ENCODE measurements at places on chromosomes 13 and 19. TPM values are rescaled to one million over a fixed set of nuclear protein-coding genes. Genes with fewer than 3 reads are reported as not detected.

GRCh38 chr13:46126056-46126455 lies 21.2 kb upstream of the CPB2 start:
- DNase-seq, result no peak
- no peak overlapping the region for H3K4me3 ChIP-seq
- no peaks in the 10 kb centered on the region for H3K36me3 ChIP-seq
- peaks cover 6% of the 10 kb centered on the region for H3K27me3 ChIP-seq
- H3K4me1 ChIP-seq, result no peaks in the 10 kb centered on the region
- no peak overlapping the region for H3K27ac ChIP-seq

DNA sequence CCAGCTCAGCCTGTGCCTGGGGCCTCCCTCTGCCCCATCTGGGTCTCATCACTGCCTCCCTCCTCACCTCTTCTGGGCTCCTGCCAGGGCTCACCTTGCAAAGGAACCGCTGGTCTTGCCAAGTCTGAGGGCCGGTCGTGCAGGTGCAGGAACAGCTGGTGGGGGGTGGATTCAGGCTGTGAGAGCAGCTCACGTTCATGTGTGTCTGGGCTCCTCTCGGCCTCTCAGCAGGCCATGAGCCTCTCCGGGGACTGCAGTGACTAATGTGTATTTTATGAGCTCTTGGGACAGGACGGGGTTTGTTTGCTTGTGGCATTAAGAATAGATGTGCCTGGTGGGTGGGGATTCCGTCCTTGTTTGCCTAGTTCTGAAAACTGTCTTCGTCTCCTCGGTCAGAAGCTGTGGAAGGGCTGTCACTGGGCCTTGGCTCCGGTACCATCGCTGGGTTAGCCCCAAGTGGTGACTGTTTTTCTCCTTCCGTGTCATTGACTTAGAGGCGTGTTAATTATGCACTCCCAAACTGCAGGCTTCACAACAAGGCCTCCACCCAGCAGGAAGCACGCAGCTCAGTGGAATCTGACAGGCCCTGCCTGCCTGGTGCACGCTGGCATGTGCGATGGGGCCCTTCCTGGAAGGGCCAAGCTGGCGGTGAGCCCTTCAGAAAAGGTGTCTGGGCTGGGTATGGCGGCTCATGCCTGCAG lies 77.6 kb downstream of the KDM4B start:
- peak overlapping the region; percentile 16 for H3K27ac ChIP-seq
- no peaks in the 10 kb centered on the region for H3K27me3 ChIP-seq
- peak; percentile 46 for DNase-seq
- H3K4me3 ChIP-seq, result no peak overlapping the region
- H3K36me3 ChIP-seq, result no peaks in the 10 kb centered on the region

DNA sequence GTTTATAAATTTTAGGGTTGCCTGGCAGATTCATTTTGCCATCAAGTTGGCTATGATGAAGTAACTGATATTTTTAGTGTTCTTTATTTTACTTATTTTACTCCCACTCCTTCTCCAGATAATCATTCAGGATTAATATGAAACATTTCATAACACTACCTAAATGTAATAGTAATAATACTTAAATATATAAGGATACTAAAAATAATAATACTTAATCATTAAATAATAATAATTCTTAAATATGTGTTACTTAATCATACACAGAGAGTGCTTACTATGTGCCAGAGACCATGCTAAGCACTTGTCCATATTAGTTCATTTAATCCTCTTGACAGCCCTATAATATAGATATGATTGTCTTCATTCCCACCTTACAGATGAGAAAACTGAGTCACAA lies 23.0 kb upstream of the OXGR1 start:
- no peaks in the 10 kb centered on the region for H3K4me1 ChIP-seq
- peaks cover 3% of the 10 kb centered on the region for H3K27me3 ChIP-seq
- H3K4me3 ChIP-seq, result no peak overlapping the region
- no peak overlapping the region for H3K27ac ChIP-seq
- no peak for DNase-seq

- H3K36me3 ChIP-seq, result no peaks in the 10 kb centered on the region
- no peak overlapping the region for H3K4me3 ChIP-seq
- H3K4me1 ChIP-seq, result no peaks in the 10 kb centered on the region
- DNase-seq, result no peak
- H3K27ac ChIP-seq, result no peak overlapping the region
Measured at GRCh38 chr13:30009411-30009810, 159.0 kb upstream of the UBL3 start.

The MIA gene
- total RNA-seq, result 2.5 TPM

GRCh38 chr19:41860419-41861115 lies 512 bp downstream of the RPS19 start:
- peak overlapping the region; percentile 94 for H3K27ac ChIP-seq
- H3K27me3 ChIP-seq, result no peaks in the 10 kb centered on the region
- peaks cover 43% of the 10 kb centered on the region for H3K36me3 ChIP-seq
- DNase-seq, result no peak

The SLC25A41 gene
- total RNA-seq, result 0.55 TPM

- no peak overlapping the region for H3K27ac ChIP-seq
- H3K4me1 ChIP-seq, result no peaks in the 10 kb centered on the region
- DNase-seq, result no peak
Measured at GRCh38 chr13:70666883-70667556, 558.8 kb upstream of the KLHL1 start.

DNA sequence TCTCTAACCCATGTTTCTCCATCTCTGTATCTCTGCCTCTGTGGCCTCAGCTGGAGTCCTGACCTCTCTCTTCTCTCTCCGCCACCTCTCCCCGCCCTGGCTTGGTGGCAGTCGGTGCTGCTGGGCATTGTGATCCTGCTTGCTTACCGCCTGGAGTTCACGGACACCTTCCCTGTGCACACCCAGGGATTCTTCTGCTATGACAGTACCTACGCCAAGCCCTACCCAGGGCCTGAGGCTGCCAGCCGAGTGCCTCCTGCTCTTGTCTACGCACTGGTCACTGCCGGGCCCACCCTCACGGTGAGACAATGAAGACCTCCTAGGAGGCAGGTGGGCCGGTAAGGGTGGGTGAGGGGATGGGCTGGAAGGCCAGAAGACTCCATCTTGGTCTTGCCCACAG lies 4.2 kb downstream of the PLPPR2 start:
- H3K4me3 ChIP-seq, result no peak overlapping the region
- H3K27ac ChIP-seq, result no peak overlapping the region
- no peaks in the 10 kb centered on the region for H3K27me3 ChIP-seq
- no peaks in the 10 kb centered on the region for H3K36me3 ChIP-seq

The SYNE4 gene
- total RNA-seq, result 1.1 TPM

GRCh38 chr19:55646889-55647731 lies 902 bp upstream of the CCDC106 start:
- peak overlapping the region; percentile 75 for H3K4me3 ChIP-seq
- H3K36me3 ChIP-seq, result peaks cover 9% of the 10 kb centered on the region
- H3K27me3 ChIP-seq, result no peaks in the 10 kb centered on the region
- DNase-seq, result no peak
- no peak overlapping the region for H3K27ac ChIP-seq

The LMTK3 gene
- total RNA-seq, result 6.2 TPM

GRCh38 chr13:113724780-113725315 lies 34.2 kb upstream of the TMEM255B start:
- H3K4me1 ChIP-seq, result peaks cover 6% of the 10 kb centered on the region
- H3K27me3 ChIP-seq, result peaks cover 8% of the 10 kb centered on the region
- peak; percentile 52 for DNase-seq
- H3K27ac ChIP-seq, result no peak overlapping the region
- H3K4me3 ChIP-seq, result peak overlapping the region; percentile 50
- no peaks in the 10 kb centered on the region for H3K36me3 ChIP-seq

DNA sequence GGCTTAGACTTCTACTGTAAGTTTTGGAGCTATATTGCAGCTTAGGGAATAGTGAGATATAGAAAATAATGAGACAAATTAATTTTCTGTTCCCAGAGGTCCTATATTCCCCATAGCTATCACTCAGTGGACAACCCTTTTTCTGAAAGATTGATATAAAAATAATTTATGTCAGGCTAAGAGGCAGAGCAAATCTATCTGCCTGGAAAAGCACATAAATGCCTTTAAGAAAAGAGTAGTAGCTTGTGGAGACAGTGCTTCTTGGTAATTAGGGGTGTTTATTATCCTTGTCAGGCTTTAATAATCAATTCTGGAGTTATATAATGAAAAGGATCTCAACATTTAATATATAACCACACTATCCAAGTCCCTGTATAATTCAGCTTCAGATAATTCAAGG lies 1162.8 kb upstream of the PCDH20 start:
- no peaks in the 10 kb centered on the region for H3K36me3 ChIP-seq
- DNase-seq, result no peak
- H3K4me3 ChIP-seq, result no peak overlapping the region
- H3K27ac ChIP-seq, result no peak overlapping the region
- no peaks in the 10 kb centered on the region for H3K27me3 ChIP-seq
- no peaks in the 10 kb centered on the region for H3K4me1 ChIP-seq

The C19orf85 gene
- not detected for total RNA-seq

DNA sequence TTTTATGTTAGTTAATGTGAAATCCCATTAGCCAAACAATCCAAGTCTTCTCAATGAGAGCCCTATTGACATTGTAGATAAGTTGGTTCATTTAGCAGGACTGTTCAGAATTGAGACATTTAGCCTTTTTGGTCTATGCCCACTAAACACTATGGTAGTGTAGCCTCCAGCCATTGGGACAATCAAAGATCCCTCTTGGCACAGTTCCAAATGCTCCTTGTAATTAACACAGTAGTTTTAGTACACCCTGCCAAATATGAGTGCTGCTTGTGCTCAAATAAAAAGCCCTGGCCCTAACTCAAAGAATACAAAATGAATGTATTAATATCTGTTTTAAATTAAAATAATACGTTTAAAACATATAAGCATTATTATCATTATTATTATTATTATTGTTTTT lies 15.4 kb upstream of the FAM216B start:
- no peaks in the 10 kb centered on the region for H3K27me3 ChIP-seq
- peaks cover 7% of the 10 kb centered on the region for H3K4me1 ChIP-seq
- H3K27ac ChIP-seq, result no peak overlapping the region
- H3K36me3 ChIP-seq, result no peaks in the 10 kb centered on the region
- DNase-seq, result no peak

DNA sequence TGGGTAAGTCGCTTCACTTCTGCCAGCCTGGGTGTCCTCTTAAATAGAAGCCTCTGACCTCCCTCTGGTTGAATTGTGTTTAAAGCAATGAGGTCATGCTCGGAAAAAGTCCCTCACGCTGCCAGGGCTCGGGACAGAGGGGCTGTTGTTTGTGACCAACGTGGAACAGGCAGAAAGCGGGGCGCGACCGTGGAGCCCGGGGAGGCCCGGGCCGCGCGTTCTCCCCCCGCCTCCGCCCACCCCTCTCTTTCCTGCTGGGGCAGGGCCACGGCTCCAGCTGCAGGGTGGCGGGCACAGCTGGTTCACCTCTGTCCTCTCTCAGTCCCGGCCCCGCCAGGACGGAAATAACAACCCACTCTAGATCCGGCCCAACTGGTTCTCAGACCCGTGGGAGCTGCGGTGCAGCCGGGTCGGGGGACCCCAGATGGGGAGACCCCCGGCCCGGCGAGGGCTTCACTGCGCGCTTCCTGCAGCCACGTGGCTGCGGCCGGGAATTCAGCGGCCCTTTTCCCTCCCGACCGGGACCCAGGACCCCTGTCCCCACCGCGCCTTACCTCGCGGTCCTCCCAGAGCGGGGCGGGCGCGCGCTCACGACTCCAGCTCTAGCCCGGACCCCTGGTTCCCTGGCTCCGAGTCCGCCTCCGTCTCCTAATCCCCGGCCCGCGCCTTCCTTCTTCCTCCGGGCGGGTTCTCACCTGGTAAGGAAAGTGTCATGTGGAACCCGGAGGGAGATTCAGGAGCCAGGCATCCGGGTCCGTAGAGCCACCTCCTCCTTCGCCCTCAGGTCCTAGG lies 1.9 kb downstream of the CDC42EP5 start:
- peak overlapping the region; percentile 33 for H3K4me3 ChIP-seq
- H3K4me1 ChIP-seq, result peaks cover 14% of the 10 kb centered on the region
- no peak for DNase-seq
- peaks cover 13% of the 10 kb centered on the region for H3K27me3 ChIP-seq
- no peaks in the 10 kb centered on the region for H3K36me3 ChIP-seq
- H3K27ac ChIP-seq, result no peak overlapping the region

- H3K27ac ChIP-seq, result no peak overlapping the region
- H3K27me3 ChIP-seq, result no peaks in the 10 kb centered on the region
- no peak overlapping the region for H3K4me3 ChIP-seq
- no peaks in the 10 kb centered on the region for H3K36me3 ChIP-seq
- H3K4me1 ChIP-seq, result no peaks in the 10 kb centered on the region
Measured at GRCh38 chr19:28520998-28521568, 691.9 kb downstream of the UQCRFS1 start.

GRCh38 chr19:21604351-21604926 lies 99.0 kb downstream of the ZNF429 start:
- no peak overlapping the region for H3K27ac ChIP-seq
- no peaks in the 10 kb centered on the region for H3K36me3 ChIP-seq
- peak; percentile 23 for DNase-seq

The HSD17B14 gene
- total RNA-seq, result 8.2 TPM

The CCDC169 gene
- 0.62 TPM for total RNA-seq

- no peaks in the 10 kb centered on the region for H3K36me3 ChIP-seq
- no peak overlapping the region for H3K27ac ChIP-seq
- H3K4me3 ChIP-seq, result no peak overlapping the region
- no peaks in the 10 kb centered on the region for H3K4me1 ChIP-seq
- DNase-seq, result no peak
- no peaks in the 10 kb centered on the region for H3K27me3 ChIP-seq
Measured at GRCh38 chr19:418761-419671, 10.1 kb upstream of the C2CD4C start.

DNA sequence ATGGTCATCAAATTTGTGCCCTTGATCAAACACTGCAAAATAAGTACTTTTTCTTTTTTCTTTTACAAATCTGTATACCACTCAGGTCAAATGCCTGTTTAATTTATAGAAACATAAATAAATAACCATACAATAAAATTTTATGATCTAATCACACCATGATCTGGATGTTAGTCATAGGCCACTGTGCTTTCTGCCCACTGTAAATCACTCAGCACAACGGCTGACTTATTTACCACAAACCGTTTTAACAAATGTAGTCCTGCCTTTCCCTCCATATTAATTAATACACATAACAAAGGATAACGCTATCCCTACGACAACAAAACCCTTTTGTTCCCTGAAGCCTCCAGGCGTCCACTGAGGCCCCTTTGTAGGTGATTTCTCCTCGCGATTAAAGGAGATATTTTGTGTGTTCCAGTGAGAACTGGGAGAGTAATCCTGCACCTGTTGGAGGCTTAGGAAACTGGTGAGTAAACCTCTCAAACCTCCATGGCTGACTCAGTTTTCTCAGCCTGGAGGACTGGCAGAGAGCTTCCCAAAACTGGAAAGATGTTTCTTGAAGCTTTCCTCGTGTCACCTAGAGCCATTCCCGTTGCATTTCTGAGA lies 477.1 kb upstream of the SGCG start:
- no peaks in the 10 kb centered on the region for H3K4me1 ChIP-seq
- no peak overlapping the region for H3K4me3 ChIP-seq
- H3K27ac ChIP-seq, result no peak overlapping the region
- no peaks in the 10 kb centered on the region for H3K36me3 ChIP-seq
- H3K27me3 ChIP-seq, result no peaks in the 10 kb centered on the region

GRCh38 chr13:26813321-26813979 lies 52.9 kb upstream of the GPR12 start:
- H3K27me3 ChIP-seq, result no peaks in the 10 kb centered on the region
- H3K4me1 ChIP-seq, result no peaks in the 10 kb centered on the region
- H3K27ac ChIP-seq, result no peak overlapping the region
